Neuronal stem cell (in vitro differentiated cells): ENCODE measurements at places on chromosomes 16 and 17.

- no peak for DNase-seq
Observed at GRCh38 chr17:65756760-65757159, 195.3 kb upstream of the AXIN2 start.

DNA sequence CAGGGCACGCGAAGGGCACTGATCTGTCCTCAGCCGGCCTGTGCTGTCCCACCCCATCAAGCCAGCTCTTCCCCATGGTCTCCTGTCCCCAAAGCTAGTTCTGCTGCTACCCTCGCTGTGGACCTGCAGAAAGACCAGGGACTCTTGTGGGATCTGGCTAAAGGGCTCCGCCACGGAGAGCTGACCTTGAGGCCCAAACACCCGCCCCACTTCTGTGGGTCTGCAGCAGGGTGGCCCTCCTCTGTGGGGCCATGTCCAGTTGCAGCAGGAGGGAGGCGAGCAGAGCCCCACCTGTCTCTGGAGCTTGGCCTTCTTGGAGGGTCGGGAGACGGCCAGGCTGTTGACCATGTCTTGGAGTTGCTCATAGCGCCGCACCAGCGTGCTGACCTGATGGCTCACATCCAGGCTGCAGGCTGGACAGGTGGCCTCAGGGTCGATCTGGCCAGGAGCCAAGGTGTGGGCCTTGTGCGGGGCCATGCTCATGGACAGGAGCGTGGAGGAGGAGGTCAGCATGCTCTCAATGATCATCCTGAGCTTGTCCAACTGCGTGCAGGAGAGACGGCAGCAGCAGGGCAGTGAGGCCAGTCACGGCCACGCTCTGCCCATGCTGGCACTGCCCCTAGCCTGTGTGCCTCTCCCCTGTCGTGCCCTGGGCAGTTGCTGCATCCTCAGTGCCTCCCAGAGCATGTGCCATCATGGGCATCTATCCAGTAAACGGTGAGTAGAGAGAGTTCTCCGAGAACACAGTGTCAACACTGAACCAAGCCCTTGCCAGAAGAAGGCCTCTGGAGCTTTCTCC, 16.6 kb downstream of the UBALD2 start:
- no peak for DNase-seq

- DNase-seq, result no peak
Observed at GRCh38 chr17:81396722-81397313, 1.6 kb downstream of the BAHCC1 start.

- DNase-seq, result no peak
Observed at GRCh38 chr17:57282296-57282695, 26.0 kb downstream of the MSI2 start.

- no peak for DNase-seq
Observed at GRCh38 chr16:80640316-80640715, 99.5 kb downstream of the DYNLRB2 start.

DNA sequence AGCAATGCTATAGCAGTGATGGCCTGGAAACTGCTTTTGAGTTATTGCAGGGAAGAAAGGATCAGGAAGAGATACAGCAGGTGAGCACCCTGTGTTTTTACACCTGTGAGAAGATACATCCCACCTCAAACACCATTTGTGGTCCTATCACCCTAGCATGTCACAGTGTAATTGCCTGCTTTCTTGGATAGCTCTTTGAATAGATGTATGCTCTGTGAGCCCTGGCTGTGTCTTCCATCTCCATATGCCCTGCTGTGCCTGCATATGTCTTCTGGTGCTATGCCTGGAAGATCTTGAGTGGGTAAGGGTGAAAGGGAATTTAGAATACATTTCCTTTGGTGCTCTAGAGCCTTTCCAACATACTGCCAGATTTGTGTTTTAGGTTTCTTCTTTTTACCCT, 15.5 kb downstream of the HLF start:
- DNase-seq, result no peak

GRCh38 chr17:44219108-44219615, 313 bp downstream of the UBTF start:
- peak; percentile 76 for DNase-seq
